ENCODE measurements at places on chromosomes 2 and 18. TPM values are rescaled to one million over a fixed set of nuclear protein-coding genes. Genes with fewer than 3 reads are reported as not detected.
A peak's percentile ranks its signal among the peaks of the same experiment; 100 is the strongest.

- no peak for DNase-seq
Measured at GRCh38 chr2:43331422-43331821, 105.0 kb upstream of the ZFP36L2 start.

DNA sequence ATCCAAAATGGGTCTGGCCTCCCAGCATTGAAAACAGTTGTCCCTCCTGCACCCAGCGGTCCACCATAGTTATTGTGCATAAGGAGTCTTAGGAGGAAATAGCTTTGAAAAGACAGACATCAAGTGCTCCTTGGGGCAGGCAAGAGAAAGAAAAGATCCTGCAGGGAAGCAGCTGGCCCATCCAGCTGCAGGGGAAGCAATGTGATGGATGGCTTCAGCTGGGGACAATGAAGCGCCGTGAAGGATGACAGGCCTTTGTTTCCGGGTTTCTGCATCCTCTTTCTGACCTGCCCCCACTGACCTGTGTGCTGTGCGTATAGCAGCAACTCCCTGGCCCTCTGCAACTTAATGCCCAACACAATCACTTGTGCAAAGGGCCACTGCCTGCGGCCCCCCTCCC lies 142.9 kb upstream of the NCKAP5 start:
- no peak for DNase-seq

GRCh38 chr2:111710613-111711012 lies 173.4 kb downstream of the ANAPC1 start:
- DNase-seq = no peak

GRCh38 chr2:9756692-9757250 lies 86.5 kb upstream of the TAF1B start:
- peak; percentile 10 for DNase-seq

DNA sequence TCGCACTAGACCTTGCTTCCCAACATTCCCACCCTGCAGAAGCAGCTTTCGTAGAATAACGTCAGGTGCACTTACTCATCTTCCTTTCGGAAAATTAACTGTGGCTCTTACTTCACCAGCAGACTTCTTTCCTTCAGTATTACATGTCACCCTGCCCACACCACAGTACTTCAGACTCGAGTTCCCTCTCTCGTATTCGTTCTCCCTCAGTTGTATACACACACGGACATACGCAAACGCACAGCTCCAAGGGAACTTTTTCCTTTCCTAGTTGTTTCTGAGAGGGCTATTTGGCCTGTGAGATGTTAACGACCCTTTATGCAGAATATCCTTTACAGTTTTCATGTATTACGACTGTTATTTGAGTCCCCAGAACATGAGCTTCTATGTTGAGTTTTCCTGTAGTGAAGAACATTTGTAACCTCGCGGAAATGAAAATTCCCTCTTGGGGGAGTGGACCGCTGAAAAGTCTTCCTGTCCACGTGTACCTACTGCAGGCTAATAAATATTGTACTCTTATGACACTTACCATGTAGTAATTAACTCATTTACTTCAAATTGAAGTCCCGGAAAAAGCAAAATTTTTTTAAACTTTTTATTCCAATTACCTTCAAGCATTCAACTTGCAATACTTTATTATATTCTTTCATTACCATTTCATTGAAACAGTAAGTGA lies 908 bp downstream of the ERLEC1 start:
- no peak for DNase-seq

CGREF1 gene
- not detected for total RNA-seq

- no peak for DNase-seq
Measured at GRCh38 chr2:61833971-61834370, 19.9 kb downstream of the FAM161A start.

- DNase-seq = no peak
Measured at GRCh38 chr2:44543773-44544725, 182.3 kb downstream of the CAMKMT start.

- no peak for DNase-seq
Measured at GRCh38 chr2:69789772-69790600, 39.5 kb upstream of the GMCL1 start.

B4GALT6 gene
- total RNA-seq = 1.2 TPM

GRCh38 chr2:70549064-70549710 lies 4.4 kb downstream of the TGFA start:
- no peak for DNase-seq

- DNase-seq = no peak
Measured at GRCh38 chr18:32770666-32771168, 2.1 kb downstream of the KLHL14 start.

GRCh38 chr2:74008761-74009395 lies 24.2 kb downstream of the TET3 start:
- no peak for DNase-seq

DNA sequence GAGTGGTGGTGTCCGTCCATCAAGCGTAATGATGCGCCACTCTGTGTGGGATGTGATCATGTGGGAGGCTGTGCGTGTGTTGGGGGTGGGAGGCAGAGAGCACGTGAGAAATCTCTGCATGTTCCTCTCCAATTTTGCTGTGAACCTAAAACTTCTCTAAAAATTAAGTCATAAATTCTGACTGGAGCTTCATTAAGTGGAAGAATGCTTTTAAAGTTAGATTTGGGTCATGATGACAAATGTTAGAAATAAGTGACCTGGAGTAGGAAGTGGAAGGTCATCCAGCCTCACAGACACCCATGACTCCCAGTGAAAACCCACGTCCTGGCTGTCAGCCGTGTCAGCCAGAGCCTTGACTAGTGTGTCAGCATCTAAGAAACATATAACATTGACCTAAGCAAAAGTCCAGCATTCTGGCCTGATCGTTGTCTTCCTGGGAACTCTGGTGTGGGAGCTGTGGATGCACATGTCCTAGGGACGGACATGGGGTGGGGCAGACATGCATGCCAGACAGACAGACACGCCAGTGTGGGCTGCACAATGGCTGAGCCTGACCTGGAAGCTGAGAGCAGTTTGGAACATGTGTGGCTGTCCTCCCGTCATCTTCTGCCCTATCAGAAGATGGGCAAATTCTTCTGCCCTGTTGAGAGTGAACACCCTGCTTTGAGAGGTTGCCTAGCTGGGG lies 245.6 kb downstream of the FAM210A start:
- DNase-seq = no peak

DNA sequence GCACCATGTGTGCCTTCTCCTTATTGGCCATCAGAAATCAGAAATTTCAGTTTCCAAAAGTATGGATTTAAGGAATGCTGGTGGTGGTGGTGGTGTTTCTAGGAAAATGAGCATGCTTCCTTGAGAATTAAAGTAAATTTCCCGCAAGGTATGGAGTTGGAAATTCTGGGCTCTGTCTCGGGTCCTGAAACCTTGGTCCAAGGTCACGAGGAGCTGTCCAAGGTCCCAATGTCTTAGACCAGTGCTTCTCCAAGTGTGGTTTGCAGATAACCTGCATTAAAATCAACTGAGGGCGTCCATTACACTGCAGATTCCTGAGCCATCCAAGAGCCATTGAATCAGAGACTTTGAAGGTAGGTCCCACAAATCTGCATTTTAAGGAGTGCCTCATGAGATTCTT lies 210.9 kb upstream of the PKDCC start:
- DNase-seq = no peak

TUBB8B gene
- not detected for total RNA-seq

DNA sequence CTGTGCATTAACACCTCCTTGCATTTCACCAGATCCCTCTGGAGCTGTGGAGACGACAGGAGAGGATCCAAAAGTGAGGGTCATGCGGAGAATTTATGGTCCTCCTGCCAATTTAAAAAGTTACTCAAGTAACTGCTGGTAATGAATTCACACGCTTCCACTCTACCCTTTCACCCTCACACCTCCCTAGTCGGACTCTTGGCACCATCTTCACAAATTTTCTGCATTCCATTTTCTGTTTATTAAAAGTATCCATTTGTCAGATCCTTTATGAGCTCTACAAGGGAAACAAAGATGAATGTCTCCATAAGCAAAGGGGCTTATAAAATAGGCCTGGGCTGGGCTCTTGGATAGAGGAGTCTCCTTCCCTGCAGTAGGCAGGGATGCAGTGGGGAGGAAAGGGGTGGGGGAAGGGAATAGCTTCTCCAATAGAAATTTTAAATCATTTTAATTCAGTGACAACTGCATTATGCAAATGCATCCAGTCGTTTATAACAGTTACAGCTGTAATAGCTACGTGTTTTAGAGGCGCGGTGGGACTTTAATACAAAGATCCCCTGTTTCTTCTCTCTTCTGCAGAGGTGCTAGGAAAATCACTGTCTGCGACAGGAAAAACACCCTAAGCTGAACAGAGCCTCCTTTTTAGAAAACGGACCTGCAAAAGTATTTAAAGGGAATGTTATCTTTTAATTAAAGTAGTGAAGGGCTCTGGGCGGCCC lies 132.2 kb downstream of the EPHA4 start:
- DNase-seq = no peak

GRCh38 chr2:172155752-172156151 lies 53.1 kb upstream of the DLX2 start:
- DNase-seq = no peak

DNA sequence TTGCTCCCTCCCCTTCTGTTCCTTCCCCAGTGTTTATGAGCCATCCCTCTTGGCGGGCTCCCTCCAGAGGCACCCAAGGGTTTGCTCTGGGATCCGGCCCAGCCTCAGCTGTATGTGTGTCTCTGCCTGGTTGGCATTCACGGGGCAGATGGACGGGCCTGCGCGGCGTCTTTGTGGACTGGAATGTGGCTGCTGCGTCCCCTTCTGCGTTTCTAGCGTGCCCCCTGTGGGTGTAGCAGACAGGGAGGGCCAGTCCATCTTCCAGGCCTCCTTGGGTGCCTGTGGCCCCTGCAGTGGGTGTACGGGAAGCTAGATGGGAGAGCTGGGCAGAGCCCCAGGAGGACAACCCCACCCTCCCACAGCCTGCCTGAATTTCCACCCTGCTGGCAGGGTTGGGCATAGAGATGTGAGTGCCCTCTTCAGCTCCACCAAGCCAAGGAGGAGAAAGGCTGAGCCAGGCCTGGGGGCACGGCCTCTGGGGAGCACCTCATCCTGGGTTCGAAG lies 15.7 kb downstream of the GPC1 start:
- DNase-seq = peak; percentile 54

TDRD15 gene
- not detected for total RNA-seq

DNA sequence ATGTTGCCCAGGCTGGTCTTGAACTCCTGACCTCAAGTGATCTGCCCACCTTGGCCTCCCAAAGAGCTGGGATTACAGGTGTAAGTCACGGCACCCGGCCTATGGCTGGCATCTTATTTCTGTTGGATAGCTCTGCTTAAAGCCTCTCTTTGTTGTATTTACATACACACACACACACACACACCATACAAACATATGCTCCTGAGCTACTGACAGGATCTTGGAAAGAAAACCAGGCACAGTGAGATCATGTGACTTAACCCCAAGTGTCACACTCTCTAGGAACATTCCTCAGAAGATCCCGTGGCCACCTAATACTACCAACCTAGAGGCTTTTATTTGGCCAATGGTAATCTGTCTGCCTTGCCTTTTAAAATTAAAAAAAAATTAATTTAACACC lies 85.1 kb upstream of the HAAO start:
- no peak for DNase-seq

- no peak for DNase-seq
Measured at GRCh38 chr2:25280051-25280687, 61.6 kb downstream of the DNMT3A start.

- no peak for DNase-seq
Measured at GRCh38 chr2:119574108-119574815, 30.0 kb downstream of the CFAP221 start.

KYNU gene
- total RNA-seq = 16.0 TPM

ATP6V1B1 gene
- 1.6 TPM for total RNA-seq

L3MBTL4 gene
- total RNA-seq = 14.7 TPM

ANKRD30B gene
- total RNA-seq = not detected

- DNase-seq = no peak
Measured at GRCh38 chr2:134087371-134087921, 166.4 kb upstream of the MGAT5 start.

SLC23A3 gene
- total RNA-seq = 2.5 TPM

- no peak for DNase-seq
Measured at GRCh38 chr2:143560724-143561123, 431.5 kb downstream of the ARHGAP15 start.

DNA sequence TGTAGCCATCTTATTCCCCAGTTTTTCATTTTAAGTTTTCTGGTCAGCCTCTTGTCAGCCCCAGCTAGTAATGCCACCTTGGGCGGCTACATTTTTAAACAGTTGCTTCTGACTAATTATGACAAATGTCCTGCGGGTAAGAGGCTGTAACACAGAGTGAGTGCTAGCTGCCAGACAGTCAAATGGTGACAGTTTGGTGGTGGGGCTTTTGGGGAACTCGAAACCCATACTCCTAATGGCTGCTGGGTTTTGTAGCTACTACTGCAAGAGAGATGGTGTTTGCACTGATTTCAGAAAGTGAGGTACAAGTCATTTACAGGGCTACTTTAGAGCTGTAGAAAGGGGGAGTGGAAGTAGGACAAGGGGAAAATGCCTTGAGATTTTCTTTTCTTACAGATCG lies 48.2 kb downstream of the ZCCHC2 start:
- DNase-seq = no peak

- no peak for DNase-seq
Measured at GRCh38 chr2:129766374-129766993, 213.0 kb upstream of the RAB6C start.

RGPD3 gene
- total RNA-seq = 0.17 TPM

GRCh38 chr2:134195341-134195740 lies 58.5 kb upstream of the MGAT5 start:
- no peak for DNase-seq

GRCh38 chr2:29780906-29781305 lies 140.5 kb downstream of the ALK start:
- DNase-seq = no peak

GRCh38 chr2:222452422-222452950 lies 28.1 kb downstream of the SGPP2 start:
- DNase-seq = no peak

GRCh38 chr18:70261141-70261788 lies 27.6 kb upstream of the SOCS6 start:
- no peak for DNase-seq

RNF125 gene
- 3.3 TPM for total RNA-seq

TGFA gene
- 7.2 TPM for total RNA-seq

SLC4A5 gene
- total RNA-seq = 14.4 TPM
